Activated CD4-positive, alpha-beta memory T cell treated with anti-CD3 and anti-CD28 coated beads for 36 hours (primary cell): ENCODE measurements at places on chromosomes 3 and 15. TPM values are rescaled to one million over a fixed set of nuclear protein-coding genes. Genes with fewer than 3 reads are reported as not detected.

- H3K36me3 ChIP-seq: no peaks in the 10 kb centered on the region
- no peak overlapping the region for H3K27ac ChIP-seq
- no peak for DNase-seq
- no peak overlapping the region for H3K4me3 ChIP-seq
- H3K27me3 ChIP-seq: peaks cover 4% of the 10 kb centered on the region
Measured at GRCh38 chr15:70833861-70834765, 19.8 kb downstream of the LARP6 start.

- H3K27me3 ChIP-seq: no peaks in the 10 kb centered on the region
- peak overlapping the region; percentile 42 for H3K4me3 ChIP-seq
- H3K27ac ChIP-seq: peak overlapping the region; percentile 67
- no peak for DNase-seq
Measured at GRCh38 chr3:177538750-177539730, 341.8 kb upstream of the TBL1XR1 start.

DNA sequence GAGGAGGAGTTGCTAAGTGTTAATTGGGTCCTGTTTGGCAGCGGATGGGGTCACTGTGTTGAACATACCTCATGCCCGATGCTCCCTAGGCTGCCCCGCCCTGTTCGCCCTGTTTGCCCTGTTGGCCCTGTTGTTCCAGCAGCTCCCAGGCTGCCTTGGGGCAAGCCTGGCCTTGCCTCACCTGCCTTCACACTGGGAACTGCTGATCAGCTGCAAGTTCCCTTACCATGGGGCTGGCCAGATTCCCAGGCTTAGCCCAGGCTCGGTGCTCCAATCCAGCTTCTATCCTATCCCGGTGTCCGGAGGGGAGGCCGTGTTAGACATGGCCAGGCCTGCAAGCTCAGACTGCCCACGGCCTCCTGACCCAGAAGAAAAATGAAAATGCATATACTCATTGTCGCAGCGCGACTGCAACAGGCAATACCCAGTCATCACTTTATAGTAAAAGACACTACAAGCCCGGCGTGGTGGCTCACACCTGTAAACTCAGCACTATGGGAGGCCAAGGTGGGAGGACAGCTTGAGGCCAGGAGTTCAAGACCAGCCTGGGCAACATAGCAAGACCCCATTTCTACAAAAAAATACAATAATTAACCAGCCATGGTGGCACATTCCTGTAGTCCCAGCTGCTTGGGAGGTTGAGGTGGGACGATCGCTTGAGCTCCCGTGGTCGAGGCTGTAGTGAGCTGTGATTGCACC is 42.9 kb upstream of the ZNF710 start:
- no peaks in the 10 kb centered on the region for H3K27me3 ChIP-seq
- H3K4me3 ChIP-seq: no peak overlapping the region
- no peaks in the 10 kb centered on the region for H3K4me1 ChIP-seq
- H3K36me3 ChIP-seq: no peaks in the 10 kb centered on the region
- no peak for DNase-seq
- H3K27ac ChIP-seq: no peak overlapping the region

ACVR2B gene
- 7.1 TPM for total RNA-seq

- H3K27ac ChIP-seq: no peak overlapping the region
- H3K4me3 ChIP-seq: no peak overlapping the region
- H3K36me3 ChIP-seq: no peaks in the 10 kb centered on the region
- H3K4me1 ChIP-seq: no peaks in the 10 kb centered on the region
Measured at GRCh38 chr3:73576999-73577461, 47.7 kb downstream of the PDZRN3 start.

DNA sequence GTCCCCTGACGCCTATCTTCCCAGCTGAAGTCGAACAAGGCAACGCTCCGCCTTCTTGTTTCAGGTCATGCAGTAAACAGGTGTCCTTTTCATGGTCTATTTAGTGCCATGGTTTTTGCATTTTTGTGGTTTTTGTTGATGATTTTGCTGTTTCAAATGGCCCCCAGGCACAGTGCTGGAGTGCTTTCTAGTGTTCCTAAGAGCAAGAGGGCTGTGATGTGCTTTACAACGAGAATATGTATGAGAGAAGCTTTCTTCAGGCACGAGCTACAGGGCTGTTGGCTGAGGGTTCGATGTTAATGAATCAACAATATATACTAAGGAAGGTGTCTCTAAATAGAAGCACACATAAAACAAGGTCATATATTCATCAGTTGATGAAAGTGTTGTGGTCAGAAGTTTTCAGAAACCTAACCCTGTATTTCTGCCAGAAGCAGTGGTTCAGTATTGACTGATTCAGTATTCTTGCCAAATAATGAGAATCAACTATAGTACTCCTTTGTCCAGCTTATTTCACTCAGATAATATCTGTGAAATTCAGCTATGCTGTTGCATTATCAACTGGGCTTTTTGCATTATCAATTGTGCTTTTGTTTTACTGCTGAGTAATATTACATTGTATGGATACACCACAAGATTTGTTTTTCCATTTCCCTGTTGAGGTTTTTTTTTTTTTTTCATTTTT is 18.5 kb downstream of the LIMD1 start:
- peaks cover 9% of the 10 kb centered on the region for H3K36me3 ChIP-seq
- no peaks in the 10 kb centered on the region for H3K27me3 ChIP-seq
- no peak overlapping the region for H3K4me3 ChIP-seq
- DNase-seq: no peak
- peaks cover 36% of the 10 kb centered on the region for H3K4me1 ChIP-seq

DNA sequence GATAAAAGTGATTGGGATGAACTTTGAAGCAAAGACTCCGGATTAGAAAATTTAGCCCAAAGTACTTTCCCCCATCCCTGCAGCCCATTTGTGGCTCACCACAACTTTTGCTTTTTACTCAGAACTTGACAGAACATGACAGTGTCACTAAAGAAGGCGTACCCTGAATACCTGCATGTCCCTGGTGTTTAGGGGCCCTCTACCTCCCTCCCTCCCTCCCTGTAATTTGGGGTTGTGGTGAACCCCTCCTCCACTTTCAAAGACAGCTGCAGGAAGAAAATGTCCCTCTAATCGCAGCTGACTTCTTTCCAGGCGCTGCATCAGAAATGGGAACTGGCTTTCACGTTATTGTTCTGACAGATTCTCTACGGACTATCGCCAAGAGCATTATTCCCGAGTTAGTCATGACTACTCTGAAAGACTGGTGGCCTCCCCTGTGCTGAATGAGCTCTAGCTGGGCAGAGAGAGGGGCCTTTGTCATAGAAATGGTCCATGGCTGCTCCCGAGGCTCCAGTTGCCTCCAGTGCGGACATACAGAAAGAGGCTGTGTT is 93.2 kb upstream of the ARHGEF3 start:
- H3K4me3 ChIP-seq: peak overlapping the region; percentile 29
- H3K27me3 ChIP-seq: no peaks in the 10 kb centered on the region
- peak; percentile 51 for DNase-seq
- peaks cover 59% of the 10 kb centered on the region for H3K4me1 ChIP-seq
- peak overlapping the region; percentile 18 for H3K27ac ChIP-seq

CCDC54 gene
- total RNA-seq: not detected

GRCh38 chr3:119601154-119601553 is 3.5 kb downstream of the PLA1A start:
- DNase-seq: peak; percentile 44
- H3K4me1 ChIP-seq: peaks cover 23% of the 10 kb centered on the region
- H3K36me3 ChIP-seq: no peaks in the 10 kb centered on the region
- peaks cover 2% of the 10 kb centered on the region for H3K27me3 ChIP-seq
- no peak overlapping the region for H3K4me3 ChIP-seq

- DNase-seq: no peak
- H3K27me3 ChIP-seq: peaks cover 12% of the 10 kb centered on the region
- no peaks in the 10 kb centered on the region for H3K36me3 ChIP-seq
Measured at GRCh38 chr3:150319900-150320299, 88.2 kb upstream of the TSC22D2 start.

- no peak for DNase-seq
- no peaks in the 10 kb centered on the region for H3K36me3 ChIP-seq
- peaks cover 16% of the 10 kb centered on the region for H3K4me1 ChIP-seq
- no peak overlapping the region for H3K4me3 ChIP-seq
- H3K27ac ChIP-seq: no peak overlapping the region
- H3K27me3 ChIP-seq: peaks cover 3% of the 10 kb centered on the region
Measured at GRCh38 chr3:30754426-30754825, 140.0 kb downstream of the GADL1 start.

DNA sequence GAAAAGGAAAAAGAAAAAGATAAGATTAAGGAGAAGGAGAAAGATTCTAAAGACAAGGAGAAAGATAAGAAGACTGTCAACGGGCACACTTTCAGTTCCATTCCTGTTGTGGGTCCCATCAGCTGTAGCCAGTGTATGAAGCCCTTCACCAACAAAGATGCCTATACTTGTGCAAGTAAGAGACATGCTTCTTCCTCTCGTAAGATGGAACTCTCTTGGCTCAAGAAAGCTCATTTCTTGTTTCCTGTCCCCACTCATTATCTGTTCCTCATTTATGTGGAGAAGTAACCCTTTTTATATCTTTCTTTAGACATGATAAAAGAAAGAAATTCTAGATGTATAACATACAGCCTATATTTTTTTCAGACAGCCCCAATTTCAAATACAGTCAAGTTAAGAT is 101.4 kb downstream of the KLHL25 start:
- peaks cover 47% of the 10 kb centered on the region for H3K36me3 ChIP-seq
- H3K27ac ChIP-seq: peak overlapping the region; percentile 98
- DNase-seq: no peak
- peaks cover 79% of the 10 kb centered on the region for H3K4me1 ChIP-seq
- no peaks in the 10 kb centered on the region for H3K27me3 ChIP-seq
- peak overlapping the region; percentile 81 for H3K4me3 ChIP-seq

CLDN1 gene
- total RNA-seq: 0.22 TPM

- DNase-seq: no peak
- no peak overlapping the region for H3K4me3 ChIP-seq
- peaks cover 45% of the 10 kb centered on the region for H3K27me3 ChIP-seq
- H3K36me3 ChIP-seq: no peaks in the 10 kb centered on the region
- H3K4me1 ChIP-seq: no peaks in the 10 kb centered on the region
Measured at GRCh38 chr3:127413871-127414270, 126.0 kb upstream of the PRR20G start.

CALML4 gene
- total RNA-seq: 5.3 TPM

- peaks cover 27% of the 10 kb centered on the region for H3K4me1 ChIP-seq
- no peak for DNase-seq
Measured at GRCh38 chr3:138578141-138578540, 15.9 kb downstream of the CEP70 start.

DNA sequence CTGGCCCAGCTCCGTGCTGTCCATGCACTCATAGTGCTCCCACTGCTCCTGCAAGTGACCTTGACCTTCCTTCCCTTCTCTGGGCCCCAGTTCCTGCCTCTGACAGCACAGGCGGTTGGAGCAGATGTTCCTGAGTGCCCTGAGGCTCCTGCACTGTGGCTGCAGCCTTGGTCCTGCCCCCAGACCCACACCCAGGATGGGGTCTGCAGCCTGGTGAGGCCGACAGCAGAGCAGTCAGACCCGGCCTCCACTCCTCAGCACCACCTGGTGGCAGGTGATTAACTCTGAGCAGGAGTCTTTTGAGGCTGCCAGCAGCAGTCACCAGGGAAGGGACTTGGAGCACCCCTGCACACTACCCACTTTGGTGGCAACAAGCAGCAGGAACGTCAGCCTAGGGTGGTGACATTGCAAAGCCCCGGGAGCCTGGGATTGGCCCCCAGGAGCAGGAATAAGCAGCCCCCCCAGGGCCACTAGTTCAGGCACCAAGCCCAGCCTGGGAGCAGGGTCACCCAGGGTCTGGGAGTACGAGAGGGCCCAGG is 64.6 kb downstream of the CYP11A1 start:
- DNase-seq: peak; percentile 53
- no peak overlapping the region for H3K4me3 ChIP-seq
- H3K4me1 ChIP-seq: no peaks in the 10 kb centered on the region
- no peak overlapping the region for H3K27ac ChIP-seq
- no peaks in the 10 kb centered on the region for H3K36me3 ChIP-seq

DNA sequence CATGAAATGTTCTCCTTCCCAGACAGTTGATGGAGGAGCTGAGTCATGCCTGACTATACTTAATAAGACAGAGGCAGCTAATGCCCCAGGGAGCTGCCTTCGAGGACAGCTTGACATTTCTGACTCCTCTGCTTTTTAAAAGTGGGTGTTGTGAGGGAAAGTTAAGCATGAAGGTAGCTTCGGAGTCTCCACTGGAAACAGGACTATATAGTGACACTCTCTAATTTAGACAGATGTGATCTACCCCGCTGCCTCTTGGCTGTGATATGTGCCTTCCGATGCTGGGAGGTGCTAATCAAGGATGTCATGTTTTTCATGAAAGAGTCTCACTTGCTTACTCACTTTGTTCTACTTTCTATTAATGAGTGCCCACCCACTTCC is 72.7 kb downstream of the IL1RAP start:
- H3K4me3 ChIP-seq: peak overlapping the region; percentile 64
- peak overlapping the region; percentile 95 for H3K27ac ChIP-seq
- H3K36me3 ChIP-seq: peaks cover 9% of the 10 kb centered on the region

PPP1R14D gene
- not detected for total RNA-seq

FNDC3B gene
- total RNA-seq: 17.8 TPM

STAC gene
- not detected for total RNA-seq

PLCH1 gene
- total RNA-seq: 0.10 TPM
